ENCODE measurements at places on chromosomes 2 and 18.

GRCh38 chr2:118774458-118775133, 72.9 kb downstream of the EN1 start:
- no peak for DNase-seq

DNA sequence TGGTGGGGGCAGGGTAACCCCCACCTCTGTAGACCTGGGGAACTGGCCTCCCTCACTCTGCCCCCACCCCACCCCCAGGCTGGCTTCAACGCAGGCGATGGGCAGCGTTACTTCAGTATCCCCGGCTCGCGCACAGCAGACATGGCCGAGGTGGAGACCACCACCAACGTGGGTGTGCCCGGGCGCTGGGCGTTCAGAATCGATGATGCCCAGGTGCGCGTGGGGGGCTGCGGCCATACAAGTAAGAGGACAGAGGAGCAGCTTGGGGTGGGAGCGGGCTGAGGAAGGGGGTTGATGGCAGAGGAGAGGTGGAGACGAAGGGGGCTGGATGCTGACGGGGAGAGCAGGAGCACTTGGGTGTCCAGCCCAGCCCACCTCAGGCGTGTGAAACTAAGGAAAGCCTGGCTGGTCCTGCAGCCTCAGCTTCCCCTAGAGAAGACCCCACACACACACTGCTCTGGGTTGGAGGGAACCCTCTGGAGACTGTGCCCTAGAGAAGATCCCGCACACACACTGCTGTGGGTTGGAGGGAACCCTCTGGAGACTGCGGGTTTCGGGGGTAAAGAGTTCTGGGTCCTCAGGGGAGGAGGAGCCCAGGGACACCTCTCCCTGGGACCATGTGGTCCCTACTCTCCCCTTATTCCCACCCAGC, 36.2 kb downstream of the SNED1 start:
- no peak for DNase-seq

DNA sequence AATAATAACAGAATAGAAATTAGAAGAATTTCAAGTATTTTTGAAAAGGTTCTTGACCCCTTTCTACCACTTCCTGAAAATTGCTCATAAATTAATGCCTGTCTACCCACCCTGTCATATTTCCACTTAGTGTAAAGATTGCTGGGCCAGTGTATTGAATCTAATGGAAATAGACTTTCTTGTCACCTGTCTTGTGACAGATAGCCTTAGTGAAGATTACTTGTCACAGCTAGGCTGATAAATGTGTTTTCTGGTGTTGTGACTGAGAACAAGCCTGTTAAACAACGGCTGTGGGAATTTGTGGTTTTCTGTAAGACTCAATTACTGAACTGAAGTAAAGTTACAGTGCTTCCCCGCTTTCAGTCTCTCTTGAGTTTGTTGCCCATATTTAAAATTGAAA, 37.0 kb downstream of the PIK3C3 start:
- no peak for DNase-seq

DNA sequence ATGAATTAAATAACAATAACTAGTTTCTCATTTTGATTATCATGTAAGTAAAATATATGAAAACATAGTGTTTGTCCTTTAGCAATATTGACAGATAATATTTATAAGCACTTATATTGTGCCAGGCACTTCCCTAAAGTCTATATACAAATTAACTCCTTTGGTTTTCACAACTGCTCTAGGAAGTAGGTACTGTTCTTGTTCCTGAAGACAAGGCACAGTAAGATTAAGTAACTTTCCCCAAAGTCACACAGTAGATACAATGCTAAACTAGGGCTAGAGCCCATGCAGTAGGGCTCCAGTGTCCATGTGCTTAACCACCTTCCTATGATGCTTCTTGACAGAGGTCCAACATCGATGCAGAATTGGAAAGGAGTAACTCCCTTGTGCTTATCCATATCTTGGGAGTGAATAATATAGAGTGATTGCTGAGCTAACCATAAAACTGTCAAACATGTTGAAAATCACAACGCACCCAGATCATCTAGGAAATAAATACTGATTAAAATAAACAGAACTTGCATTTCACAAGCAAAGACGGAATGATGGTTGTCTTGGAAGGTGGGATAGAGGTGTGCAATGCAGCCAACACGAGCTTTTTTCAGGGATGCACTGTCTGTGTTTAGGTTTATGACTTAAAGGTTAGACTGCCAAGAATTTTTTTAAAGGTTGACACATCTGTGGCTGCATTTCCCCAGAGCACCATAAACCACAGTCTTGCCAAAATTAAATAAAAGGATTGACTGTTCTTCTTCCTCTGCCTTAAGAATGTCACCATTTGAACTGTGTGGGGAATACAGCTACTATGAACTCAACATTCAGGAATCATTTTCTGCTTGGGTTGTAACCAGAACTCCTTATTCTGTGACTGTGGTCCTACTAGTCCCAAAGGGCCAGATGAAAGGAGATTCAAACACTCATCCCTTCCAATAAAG, 80.8 kb downstream of the ANKRD44 start:
- no peak for DNase-seq

DNA sequence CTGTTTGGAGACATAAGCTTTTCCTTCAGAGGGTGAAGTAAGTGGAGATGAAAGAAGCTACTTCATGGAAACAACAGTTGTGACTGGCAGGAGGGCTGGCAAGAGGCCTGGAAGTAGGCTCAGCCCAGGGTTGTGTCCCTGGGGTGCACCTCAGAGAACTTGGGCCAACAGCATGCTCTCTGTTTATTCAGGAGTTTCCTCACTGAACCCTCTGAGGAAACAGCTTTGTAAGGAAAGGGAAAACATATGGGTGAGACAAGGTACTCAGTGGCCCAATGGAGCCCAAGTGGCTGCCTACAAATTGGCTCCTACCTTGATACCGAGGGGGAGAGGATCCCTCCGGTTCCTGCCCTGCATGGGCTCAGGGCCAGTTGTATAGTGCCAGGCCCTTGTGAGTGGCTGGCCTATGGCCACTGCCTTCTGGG, 115.5 kb upstream of the ITGA6 start:
- DNase-seq, result no peak

DNA sequence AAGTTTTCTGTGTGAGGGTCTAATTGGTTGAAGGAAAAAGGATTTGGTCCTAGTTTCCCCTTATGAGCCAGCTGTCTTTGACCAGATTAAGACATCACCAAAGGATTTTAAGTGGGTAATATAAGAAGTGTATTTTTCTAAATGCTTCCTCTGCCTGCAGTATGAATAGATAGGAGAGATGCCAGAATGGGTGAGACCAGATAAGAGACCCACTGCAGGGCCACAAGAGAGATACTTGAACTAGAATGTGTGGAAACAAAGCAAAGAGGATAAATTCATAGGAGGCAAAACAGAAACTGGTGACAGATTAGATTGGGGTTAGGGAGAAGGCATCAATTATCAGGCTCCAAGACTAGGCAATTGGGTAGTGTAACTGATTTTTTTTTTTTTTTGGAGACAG, 1.1 kb upstream of the HDHD2 start:
- no peak for DNase-seq

- DNase-seq, result no peak
Observed at GRCh38 chr18:12928206-12928605, 19.6 kb upstream of the SEH1L start.

GRCh38 chr2:235135990-235136561, 184.3 kb downstream of the SH3BP4 start:
- DNase-seq, result no peak

DNA sequence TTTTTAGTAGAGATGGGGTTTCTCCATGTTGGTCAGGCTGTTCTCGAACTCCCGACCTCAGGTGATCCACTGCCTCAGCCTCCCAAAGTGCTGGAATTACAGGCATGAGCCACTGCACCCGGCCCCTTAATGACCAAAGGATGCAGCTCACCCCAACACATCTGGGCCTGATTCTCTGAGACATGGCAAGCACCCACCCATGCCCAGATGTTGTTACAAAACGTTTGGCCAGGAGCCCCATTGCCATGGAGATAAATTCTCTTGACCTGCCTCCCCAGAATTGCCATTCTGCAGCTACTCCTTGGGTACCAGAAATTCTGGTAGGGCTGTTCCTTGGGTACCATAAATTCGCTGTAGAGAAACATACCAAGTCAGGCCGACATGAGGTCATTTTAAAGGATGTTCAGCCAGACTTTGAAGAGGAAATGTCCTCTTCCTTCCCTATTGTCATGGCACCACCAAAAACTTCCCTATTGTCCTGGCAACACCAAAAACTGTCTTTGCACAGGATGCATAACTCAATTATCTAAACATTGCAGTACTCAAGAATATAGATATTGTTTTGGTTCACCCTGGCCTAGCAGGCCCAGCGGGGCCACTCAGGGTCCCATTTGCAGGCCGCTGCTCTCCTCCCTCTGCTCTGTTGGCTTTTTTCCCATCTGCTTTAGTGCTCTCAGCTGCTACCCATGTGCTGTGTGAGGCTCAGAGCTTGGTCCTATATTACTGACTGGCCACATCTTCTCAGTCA, 160.9 kb upstream of the TTC39C start:
- DNase-seq, result no peak

GRCh38 chr2:65754219-65754618, 321.8 kb upstream of the SPRED2 start:
- DNase-seq, result no peak

DNA sequence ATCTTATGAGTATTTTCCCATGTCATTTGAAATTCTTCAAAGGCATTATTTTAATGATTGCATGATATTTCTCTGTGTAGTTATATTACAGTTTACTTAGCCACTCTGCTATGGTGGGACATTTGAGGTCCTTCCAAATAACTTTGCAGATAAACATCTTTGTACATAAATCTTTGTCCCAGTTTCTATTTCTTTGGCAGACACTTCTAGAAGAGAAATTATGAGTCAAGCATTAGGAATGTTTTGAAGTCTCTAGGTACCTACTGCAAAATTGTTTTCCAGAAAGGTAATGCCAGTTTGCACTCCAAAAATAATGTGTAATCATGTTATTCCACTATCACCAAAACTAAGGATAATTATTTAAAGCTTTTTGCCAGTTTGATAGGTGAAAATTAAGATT, 149.7 kb downstream of the EN1 start:
- DNase-seq, result no peak

DNA sequence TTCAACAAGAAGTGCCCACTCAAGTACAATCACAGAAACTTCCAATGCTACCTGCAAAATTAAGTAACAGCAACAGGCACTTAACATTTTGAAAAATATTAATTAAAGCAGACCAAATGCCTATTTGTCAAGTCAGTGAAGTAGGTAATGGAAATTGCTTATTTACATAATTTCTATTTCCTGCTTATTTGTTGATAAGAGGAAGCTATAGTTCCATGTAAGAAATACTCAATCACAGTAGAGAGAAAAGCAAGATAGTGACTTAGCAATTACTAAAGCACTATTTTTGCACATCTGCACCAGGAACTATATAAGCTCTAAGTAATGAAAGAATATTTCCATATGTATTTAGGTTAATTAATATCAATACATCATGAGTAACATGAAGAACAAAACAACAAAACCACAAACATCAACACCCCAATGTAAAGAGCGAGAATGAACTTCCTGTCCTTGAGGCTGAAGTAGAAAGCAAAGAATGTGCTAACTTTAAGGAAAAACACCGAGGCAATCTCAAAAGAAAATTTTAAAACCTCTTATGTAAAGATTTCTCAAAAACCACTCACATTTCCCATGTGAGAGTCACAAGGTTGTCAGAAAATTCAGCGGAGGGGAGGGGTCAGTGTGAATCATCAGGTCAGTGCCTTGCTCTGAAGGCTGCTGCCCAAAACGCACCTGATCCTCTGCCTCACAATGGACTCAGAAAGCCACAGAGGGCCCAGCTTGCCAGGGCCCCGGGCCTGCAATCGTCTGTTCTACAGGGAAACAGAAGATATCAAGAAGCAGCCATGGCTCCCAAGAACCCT, 12.5 kb downstream of the NPC1 start:
- no peak for DNase-seq

DNA sequence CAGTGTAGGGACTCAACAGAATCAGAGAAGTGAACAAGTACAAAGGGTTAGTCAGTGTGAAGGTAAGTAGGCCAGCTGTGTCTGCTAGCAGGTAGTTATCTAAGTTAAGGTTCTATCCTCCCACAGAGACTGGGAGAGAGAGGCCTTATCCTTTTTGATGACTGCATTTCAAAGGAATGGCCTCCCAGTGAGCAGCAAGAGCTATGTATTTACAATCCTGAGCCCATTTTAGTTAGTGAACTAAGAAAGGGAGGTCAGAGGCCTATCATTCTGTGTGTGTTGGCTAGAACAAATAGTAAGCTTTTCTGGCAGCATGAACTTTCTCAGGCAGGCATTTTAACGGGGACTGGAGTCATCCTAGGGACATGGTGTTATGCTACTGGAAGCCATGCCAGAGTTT, 182.9 kb downstream of the VWC2L start:
- no peak for DNase-seq

GRCh38 chr2:144461308-144461766, 58.6 kb downstream of the ZEB2 start:
- no peak for DNase-seq

DNA sequence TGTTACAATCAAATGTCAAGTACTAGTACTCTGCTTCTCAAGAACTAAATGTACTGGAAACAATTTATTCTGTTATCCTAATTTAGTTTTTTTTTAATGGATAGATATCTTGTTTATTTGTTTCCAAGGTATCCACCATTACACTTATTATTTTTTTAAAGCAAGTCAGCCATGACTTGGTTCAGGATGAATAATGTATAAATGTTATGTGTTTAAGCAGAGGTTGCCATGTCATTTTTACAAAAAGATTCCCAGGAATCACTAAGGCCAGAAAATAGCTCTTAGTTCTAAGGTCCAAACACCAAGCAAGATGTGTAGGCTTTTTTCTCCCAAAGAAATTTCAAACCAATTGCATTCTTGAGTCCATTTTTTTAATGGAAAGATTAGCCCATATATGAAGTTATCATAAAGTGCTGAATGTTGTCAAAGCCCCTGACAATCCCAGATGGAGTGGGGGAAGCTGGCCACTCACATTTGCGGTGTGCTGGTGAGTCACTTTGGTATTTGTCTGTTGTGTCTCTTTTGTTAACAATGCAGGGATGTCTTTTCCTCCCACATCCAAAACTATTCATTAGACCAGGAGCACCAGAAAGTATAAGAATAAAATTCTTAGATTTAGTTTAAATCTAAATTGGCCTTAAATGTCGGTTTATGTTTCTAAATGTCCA, 158.9 kb downstream of the COL6A3 start:
- DNase-seq, result no peak

DNA sequence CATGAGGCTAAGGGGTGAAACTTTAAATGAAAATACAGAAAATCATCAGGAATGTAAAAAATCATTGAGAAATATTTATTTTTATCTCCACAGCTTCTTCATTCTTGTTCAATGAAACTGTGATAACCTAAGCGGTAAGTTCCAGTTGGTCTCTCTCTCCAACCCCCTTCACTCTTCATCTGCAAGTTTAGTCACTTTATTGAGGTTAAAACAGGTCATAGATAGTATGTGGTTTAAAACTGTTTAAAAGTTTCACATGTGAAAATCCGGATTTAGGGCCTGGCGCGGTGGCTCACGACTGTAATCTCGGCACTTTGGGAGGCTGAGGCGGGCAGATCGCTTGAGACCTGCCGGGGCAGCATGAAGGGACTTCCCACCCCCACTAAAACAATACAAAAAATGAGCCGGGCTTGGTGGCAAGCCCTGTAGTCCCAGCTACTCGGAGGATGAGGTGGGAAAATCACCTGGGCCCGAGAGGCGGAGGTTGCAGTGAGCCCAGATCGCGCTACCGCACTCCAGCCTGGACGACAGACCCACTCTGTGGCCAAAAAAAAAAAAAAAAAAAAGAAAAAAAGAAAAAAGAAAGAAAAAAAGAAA, 1.6 kb upstream of the PHLPP1 start:
- no peak for DNase-seq

Data from cortex of kidney (tissue), 1 donor.